ENCODE measurements at places on chromosomes 7 and 10.

- no peak for DNase-seq
These were observed 158.8 kb downstream of the NXPH1 start for GRCh38 chr7:8592167-8592566.

DNA sequence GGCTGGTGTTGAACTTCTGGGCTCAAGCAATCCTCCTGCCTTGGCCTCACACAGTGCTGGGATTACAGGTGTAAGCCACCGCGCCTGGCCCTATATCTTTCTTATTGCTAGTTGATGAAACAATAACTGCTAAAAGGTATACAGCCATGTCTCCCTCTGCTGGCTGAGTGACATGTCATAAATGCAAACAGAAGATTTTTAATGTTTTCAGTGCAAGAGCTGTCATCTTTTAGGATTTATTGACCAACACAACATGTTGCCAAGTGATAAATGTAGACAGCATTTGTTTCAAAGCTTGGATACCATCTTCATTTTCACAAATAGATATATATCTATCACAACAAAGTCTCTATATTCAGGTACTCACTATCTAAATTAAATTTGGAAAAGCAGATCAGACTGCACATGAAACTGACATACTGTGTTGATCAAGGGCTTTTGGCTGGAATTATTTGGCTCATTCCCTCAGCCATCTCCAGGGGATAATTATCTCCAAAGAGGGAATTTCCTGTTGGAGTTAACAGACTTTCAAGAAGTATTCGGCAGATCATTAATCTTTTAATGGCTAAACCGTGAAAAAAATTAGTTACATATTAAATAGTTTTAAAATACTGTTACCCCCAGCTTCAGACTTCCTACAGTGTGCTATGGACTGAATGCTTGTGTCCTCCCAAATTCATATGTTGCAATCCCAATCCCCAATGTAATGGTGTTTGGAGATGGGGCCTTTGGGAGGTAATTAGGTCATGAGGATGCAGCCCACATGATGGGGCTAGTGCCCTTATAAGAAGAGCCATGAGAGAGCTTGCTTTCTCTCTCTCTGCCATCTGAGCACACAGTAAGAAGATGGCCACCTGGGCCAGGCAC is 41.3 kb upstream of the SRPK2 start:
- DNase-seq = no peak

DNA sequence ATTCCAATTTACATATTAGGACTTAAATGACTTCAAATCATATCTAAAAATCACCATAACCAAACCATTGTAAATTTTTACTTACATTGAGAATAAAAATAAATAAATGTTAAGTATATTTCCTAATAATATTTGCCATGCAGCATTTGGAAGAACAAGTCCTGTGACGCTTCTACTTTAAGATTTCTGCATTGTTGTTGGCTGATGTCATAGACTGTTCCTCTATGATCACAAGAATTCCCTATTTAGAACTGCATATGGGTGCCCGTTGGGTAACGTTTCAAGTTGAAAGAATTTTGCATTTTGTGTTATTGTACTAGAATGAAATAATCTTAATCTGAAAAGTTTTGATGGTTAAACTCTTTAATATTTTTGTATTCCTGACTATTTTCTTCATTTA is 5.1 kb upstream of the ITGB1 start:
- DNase-seq = no peak

DNA sequence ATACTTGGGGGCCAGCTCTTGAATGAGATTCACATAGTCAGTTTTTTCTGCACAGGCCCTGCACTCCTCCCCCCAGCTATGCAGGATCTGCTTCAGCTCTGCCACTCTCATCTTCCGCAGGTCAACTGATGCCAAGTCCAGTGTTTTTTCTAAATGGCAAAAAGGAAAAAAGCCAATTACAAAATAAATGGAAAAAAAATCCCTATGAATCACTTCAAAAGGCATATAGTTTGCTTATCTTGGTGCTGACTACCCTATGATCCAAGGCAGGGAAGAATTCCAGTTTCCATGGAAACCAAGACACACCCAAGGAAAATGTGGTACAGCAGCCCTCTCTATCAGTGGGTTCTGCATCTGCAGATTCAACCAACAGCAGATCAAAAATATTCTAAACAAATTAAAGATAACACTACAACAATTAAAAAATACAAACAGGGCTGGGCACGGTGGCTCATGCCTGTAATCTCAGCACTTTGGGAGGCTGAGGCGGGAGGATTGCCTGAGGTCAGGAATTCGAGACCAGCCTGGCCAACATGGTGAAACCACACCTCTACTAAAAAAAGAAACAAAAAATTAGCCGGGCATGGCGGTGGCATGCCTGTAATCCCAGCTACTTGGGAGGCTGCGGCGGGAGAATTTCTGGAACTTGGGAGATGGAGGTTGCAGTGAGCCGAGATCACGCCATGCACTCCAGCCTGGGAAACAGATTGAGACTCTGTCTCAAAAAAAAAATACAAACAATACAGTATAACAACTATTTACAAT is 17.6 kb downstream of the CDNF start:
- DNase-seq = no peak

DNA sequence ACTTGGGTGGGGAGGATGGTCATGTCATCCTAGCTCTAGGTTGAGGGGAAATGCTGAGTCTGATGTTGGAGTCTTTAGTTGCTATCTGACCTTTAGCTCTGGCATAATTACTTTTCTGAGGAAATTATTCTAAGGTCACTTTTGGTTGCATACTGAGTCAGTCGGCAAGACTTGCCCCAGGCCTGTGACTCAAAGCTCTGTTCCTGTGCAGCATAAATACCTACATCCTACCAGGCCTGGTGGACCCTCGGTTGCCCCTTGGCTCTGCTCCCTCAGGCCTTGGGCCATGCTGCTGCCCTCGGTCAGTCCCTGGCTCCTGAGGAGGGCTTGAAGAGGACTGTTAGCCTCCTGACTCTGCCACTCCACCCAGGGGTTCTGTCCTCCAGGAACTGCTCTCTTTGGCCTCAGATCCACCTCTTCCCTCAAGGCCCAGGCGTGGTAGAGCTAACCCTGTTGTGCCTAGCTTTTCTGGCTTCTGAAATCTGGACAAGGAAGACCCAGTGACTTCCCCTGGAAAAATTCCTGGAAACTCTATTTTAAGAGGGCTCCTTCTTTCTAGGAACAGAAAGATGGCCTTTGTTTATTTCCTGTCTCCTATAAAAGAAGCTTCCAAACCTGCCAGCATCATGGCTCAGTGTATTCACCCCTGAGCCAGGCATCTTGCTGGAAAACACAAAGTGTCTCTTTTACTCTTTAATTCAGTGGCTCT is 71.2 kb downstream of the TMEM178B start:
- DNase-seq = no peak

DNA sequence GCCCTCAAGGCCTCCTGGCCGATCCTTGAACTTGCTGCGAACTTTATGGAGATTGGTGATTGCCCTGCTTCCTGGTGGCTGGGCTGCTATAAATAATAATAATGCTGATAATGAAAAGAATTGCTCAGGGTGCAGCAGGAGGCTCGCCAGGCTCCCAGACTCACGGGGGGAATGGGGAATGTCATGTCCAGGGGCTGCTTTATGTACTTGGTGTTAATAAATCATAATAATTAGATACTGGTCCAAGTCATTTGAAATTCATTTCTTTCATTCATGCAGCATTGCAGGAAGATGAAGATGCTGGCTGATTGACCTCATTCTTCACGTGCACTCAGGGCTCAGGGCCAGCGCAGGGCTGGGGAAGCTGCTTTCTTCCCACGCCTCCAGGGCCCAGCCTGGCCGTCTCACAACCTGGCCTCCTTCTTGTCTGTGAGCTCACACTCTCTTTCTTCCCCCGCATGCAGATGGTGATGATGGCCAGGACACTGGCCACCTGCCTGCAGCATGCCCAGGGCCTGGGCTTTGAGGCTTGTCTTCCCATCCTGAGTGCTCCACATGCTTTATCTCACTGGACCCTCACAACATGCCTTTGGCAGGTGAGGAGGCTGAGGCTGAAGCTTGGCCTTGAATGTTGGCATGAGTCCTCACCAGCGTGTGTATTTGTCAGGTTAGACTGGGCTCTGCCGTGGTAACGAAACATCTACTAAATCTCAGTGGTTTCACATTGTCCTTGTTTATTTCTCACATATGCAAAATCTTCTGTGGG is 138.4 kb upstream of the TNS3 start:
- no peak for DNase-seq

DNA sequence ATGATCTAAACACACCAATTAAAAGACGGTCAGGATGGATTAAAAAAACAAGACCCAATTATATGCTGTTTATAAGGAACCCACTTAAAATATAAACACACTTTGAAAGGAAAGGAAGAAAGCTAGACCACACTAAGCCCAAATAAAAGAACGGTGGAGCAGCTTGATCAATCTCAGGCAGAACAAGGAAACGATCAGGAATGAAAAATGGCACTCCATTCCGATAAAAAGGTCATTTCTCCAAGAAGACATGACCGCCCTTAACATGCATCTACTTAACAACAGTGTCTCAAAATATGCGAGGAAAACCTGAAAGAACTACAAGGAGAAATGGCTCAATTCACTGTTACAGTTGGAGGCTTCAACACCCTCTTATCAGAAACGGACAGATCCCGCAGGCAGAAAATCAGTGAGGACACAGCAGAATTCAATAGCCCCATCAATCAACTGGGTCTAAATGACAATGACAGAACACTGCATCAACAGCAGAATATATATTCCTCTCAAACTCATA is 210.0 kb downstream of the MAD1L1 start:
- no peak for DNase-seq

Measured in GM12891 (cell line).